ENCODE measurements at places on chromosomes 4 and X.

DNA sequence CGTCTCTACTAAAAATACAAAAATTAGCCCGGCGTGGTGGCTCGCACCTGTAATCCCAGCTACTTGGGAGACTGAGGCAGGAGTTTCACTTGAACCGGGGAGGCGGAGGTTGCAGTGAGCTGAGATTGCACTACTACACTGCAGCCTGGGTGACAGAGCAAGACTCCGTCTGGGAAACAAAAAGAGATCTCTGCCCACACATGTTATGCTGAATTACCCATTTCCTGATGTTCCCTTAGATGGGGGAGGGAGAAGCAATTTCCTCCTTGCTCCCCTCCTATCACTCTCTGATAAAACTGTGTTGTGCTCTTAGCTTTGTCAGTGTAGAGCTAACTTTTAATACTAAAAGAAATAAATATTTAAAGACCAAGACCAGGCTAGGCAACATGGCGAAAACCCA, 102.5 kb downstream of the LARP7 start:
- DNase-seq = no peak

DNA sequence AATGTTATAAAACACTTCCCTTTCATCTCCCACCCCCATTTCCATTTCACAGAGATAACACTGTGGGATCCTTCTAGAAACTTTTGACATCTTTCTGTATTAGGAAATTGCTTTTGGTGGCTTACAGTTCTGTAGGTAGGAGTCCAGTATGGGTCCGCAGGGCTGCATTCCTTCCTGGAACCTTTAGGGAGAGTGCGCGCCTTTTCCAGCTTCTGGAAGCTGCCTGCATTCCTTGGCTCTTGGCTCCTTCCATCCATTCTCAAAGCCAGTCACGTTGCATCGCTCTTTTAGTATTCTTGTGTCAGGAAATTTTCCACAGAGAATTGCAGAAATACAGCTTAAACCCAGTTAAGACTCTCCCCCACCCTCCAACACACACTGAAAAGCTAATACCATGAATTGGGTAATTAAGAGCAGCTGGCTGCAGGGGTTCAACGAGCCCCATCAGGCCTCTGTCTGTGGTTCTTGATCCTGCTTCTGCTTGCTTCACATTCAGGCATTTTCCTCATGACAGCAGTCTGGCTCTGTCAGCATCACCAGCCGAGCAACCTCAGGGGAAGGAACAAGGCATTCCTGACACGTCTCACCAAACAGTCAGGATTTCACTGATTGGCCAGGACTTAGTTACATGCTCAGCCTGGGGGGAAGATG, 48.8 kb downstream of the SEPTIN11 start:
- DNase-seq = no peak

DNA sequence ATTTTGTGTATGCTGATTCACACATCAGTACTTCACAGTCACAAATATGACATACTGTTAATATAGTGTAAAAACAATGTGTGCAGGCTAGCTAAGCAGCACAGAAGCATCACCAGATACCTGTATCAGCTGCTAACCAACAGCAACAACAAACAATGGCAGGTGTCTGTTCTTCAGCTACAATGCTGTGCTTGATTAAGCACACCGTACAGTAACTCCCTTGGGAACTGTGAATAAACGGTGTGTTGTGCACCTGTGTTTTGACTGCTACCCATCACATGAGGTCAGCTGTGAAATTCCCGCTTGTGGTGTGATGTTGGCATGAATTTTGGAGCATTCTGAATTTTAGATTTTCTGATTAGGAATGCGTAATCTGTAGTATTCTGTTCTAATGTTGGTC, 379.7 kb upstream of the FAT1 start:
- no peak for DNase-seq

- no peak for DNase-seq
These were observed 12.9 kb downstream of the DIPK2B start for GRCh38 chrX:45187731-45188130.

- DNase-seq = peak; percentile 86
These were observed 3.2 kb downstream of the EFNB1 start for GRCh38 chrX:68832101-68832416.

- no peak for DNase-seq
These were observed 723 bp downstream of the MORC4 start for GRCh38 chrX:106999002-106999975.

DNA sequence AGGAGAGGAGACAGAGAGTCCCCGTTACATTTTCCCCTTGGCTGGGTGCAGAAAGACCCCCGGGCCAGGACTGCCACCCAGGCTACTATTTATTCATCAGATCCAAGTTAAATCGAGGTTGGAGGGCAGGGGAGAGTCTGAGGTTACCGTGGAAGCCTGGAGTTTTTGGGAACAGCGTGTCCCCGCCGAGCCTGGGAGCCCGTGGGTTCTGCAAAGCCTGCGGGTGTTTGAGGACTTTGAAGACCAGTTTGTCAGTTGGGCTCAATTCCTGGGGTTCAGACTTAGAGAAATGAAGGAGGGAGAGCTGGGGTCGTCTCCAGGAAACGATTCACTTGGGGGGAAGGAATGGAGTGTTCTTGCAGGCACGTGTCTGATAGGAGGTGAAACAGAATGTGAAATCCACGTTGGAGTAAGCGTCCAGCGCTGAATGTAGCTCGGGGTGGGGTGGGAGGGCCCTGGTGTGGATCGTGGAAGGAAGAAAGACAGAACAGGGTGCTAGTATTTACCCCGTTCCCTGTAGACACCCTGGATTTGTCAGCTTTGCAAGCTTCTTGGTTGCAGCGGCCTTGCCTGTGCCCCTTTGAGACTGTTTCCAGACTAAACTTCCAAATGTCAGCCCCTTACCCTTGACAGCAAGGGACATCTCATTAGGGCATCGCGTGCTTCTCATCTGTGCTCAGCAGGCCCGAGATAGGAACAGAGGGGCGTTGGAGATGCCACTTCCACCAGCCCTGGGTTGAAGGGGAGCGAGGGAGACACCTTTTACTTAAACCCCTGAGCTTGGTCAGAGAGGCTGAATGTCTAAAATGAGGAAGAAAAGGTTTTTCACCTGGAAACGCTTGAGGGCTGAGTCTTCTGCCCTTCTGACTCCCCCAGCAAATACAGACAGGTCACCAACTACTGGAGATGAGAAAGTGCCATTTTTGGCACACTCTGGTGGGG, 2.7 kb downstream of the SHOX start:
- peak; percentile 43 for DNase-seq

GRCh38 chrX:2468261-2469195, 32.2 kb downstream of the DHRSX start:
- DNase-seq = no peak

DNA sequence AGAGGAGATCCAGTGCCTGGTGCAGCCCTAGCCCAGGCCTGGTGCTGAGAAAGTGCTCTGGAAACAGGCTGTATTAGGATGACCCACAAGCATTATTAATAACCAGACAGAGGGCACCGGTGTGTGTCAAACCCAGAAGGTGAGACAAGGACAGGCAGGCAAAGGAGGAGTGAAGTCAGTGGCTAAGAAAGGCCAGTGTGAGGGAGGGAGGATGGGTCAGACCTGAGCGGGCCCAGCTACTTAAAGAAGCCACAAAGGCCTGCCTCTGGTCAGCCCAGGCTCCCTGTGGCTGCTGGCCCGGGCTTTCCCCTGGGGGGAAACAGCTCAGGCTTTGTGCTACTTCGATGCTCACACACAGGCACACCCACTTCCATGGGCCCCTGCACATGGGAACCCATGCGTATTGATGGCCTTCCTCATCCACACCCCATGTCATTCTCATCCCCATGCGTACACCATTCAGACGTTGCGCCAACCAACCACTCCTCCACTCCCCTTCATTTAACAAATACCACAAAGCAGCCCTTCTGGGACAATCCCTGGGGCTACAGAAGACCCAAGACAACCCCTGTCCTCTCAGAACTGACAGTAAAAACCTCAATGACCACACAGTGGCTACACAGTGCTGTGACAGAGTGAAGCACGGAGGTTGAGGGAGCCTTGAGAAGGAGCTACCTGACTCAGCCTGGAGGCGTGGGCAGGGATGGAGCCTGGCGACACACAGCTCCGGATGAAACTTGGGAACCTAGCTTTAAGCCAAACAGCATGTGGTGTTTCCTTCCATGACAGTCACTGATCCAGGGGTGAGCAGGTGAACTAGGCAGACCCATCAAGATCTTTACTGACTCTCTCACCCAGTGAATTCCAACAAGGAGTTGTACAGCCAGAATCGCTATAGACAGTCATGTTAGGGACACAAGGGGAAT, 24.9 kb upstream of the MTM1 start:
- DNase-seq = no peak

- DNase-seq = no peak
These were observed 76.9 kb downstream of the LRRC66 start for GRCh38 chr4:51943221-51943620.

- DNase-seq = no peak
These were observed 10.8 kb upstream of the GUCY1B1 start for GRCh38 chr4:155748039-155748438.

- no peak for DNase-seq
These were observed 233.6 kb upstream of the RPS6KA3 start for GRCh38 chrX:20500171-20500865.

DNA sequence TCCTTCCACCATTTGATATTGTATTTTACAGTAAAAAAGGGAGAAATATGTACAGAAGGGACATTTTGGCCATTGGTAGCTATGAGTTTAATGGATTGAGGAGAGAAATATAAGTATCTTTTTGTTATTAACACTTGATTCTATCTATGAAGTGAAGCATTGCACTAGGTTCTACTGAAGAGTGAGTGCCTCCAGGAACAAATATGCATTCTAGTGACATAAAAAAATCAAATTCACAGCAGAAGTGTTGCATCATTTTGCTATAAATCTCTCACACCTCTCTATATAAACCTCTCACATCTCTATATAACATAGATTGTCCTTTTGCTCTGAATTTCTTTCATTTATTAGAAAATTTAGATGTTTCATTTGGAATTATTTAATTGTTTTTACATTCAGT, 425 bp downstream of the SYTL5 start:
- no peak for DNase-seq

GRCh38 chr4:167119392-167119791, 114.9 kb downstream of the SPOCK3 start:
- DNase-seq = no peak

DNA sequence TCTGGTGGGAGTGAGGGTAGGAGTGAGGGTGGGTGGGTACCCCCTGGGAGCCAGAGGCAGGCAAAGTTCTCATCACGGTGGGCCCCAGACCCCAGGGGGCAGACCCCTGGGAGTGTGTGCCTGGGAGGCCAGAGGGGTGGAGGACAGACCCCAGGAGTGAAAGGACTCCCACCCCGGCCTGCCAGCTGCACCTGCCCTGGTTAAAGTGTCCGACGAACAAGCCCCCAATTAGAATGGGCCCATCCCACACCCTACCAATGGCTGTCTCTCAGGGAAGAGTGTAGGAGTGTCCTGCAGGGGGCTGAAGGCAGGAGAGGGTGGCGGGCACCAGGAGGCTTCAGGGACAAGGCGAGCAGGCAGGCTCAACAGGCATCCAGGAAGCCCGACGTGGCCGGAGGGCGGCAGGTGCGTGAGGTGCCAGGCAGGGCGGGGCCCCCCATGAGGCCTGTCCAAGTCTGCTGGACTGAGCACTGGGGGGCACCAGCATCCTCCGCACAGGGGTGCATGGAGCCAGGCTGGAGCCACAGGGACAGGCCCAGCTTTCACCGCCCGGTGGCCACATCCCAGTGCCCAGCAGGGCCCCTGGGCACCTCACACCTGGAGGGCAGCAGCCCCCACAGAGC, 8.7 kb downstream of the PDE6B start:
- no peak for DNase-seq

GRCh38 chr4:114890773-114891172, 222.6 kb downstream of the NDST4 start:
- DNase-seq = no peak

- DNase-seq = no peak
These were observed 125.3 kb upstream of the MAOA start for GRCh38 chrX:43530837-43531236.

GRCh38 chrX:130204647-130205046, 32.9 kb downstream of the RAB33A start:
- no peak for DNase-seq

DNA sequence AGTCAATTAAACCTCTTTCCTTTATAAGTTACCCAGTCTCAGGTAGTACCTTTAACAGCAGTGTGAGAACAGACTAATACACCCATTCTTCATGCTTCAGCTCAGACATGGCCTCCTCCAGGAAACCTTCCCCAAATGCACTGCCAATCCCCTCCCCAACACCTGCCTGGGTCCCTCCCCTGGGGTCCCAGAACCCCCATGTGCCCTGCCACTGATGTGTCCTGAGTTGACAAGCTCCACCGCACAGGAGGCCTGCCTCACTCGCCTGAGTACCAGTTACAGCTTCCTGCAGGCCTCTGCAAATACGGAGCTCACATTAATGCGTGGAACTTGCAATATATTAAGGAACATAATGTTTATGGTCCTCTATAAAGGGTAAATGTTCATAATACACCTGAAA, 34.9 kb upstream of the CRMP1 start:
- no peak for DNase-seq

GRCh38 chrX:118745570-118745969, 18.2 kb downstream of the IL13RA1 start:
- DNase-seq = no peak

DNA sequence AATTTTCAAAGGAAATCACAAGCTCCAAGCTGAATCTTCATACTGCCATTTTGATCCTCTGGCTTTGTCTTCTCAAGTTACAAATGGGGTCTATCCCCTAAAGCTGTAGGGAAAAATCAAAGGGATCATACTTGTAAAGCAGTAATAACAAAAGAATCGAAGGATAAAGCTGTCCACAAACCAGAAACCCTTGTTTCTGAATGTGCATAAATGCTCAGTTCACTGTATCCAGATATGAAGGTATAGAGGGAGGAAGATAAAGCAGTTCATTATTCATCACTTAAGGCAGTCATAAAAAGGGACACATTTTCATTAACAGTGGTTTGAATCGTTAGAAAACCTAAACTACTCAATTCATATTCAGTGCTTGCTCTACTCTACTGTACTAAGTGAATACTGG, 33.2 kb upstream of the RPS6KA6 start:
- no peak for DNase-seq

- no peak for DNase-seq
These were observed 92.6 kb downstream of the TSPAN5 start for GRCh38 chr4:98565681-98566301.
